Caudate nucleus (tissue), 63 donors: ENCODE measurements at places on chromosomes 16 and 17.

DNA sequence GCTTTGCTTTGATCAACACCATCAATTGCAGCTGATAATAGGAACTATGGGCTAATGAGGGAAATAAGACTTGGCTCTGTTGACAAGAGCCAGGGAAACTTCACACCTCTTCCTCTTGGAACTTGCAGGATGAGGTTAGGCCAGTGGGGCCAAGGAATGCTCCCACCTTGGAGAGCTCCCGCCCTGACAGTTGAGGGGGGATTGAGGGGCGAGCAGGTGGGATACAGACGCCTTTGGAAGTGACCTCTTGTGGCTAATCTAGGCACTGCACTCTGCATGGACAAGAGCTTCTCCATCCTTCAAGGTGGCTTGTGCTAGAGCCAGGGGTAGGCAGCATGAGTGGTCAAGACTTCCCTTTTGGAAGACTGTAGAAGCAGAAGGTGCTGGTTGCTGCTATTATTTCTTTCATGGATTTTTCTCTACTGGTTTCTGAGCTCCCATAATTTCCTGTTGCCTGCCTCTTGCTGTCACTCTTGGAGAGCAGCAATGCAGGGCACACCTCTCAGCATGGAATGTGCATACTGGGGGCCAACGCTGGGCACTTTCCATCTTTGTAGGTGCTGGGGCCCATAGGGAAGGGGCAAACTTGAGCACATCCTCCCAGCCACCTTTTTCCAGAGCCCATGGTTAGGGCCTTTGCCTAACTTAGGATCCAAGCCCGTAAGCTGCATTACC is 2.3 kb upstream of the PHF12 start:
- peak; percentile 42 for DNase-seq

- no peak for DNase-seq
Observed at GRCh38 chr16:88526008-88526905, 43.9 kb upstream of the ZC3H18 start.

GRCh38 chr17:14058051-14058450 is 11.3 kb upstream of the COX10 start:
- DNase-seq = no peak

DNA sequence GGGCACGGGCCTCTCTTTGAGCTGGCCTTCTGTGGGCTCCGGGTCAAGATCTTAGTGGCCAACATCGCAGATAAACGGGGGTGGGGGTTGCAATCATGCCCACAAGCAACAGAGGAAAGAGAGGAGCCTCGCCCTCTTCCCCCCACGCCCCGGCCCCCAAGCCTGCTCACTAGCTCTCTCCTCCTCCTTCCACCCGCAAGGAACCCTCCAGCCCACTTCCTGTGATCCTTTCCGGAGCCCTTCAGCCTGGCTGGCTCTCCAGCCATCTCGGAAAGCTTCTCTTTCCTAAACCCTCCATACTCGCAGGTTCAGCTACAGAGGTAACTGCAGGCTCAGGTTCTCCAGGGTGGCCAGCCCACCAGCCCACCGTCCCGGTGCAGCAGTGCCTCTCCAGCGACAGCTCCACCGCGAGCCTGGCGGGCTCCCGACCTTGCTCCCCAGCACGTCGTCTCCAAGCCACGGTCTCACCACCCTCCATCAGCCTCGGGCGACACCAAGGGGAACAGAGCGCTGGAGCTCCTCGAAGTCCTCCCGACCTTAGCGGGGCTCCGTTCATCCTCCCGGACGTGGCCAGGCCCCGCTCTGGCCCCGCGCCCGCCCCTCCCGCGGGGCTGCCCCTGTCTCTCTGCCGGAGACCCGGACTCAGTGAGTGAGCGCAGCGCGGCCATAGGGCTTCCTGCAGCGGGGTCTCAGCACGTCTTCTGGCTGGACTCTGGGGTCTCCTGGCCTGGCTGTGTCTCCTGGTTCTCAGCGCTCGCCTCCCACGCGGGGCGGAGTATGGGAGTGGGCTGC is 12.9 kb upstream of the ODF4 start:
- DNase-seq = no peak

- peak; percentile 25 for DNase-seq
Observed at GRCh38 chr16:89093602-89094251, at the start of gene ACSF3. TSS of gene ACSF3 (plus strand) at chr16:89093852. CDS start at chr16:89100682, 6,830 bp downstream.

DNA sequence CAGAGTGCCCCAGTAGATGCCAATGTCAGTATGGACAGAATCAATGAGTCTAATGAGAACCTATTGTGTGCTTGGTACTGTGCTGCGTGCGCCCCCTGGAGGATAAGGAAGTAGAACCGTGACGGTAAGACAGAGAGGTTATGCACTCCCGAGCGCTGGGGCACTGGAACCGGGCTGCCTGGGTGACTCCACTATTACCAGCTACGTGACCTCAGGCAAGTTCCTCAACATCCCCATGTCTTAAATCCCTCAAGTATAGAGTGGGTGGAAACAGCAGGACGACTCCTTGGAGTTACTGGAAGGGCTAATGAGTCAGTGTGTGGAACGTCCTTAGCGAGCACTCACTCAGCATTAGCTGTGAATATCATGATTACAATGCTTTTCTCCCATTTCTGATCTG is 16.2 kb downstream of the CHST4 start:
- no peak for DNase-seq

DNA sequence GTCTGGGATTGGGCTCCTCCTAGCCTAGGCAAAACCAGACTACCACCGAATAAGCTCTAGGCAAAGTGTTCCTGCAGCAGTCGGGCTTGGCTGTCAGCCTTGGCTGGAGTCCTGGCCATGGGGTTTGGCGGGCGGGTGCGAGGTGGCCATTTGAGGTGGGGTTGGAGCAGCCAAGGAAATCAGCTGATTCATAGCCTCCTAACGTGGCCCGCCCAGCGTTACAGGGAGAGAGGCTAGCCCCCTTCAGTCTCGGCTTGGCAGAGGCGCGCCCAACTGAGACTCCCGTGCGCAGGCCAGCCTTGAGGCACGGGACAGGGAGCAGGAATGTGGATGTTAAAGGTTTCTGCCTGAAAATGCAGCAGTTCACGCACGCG is 1.9 kb downstream of the PMP22 start:
- DNase-seq = peak; percentile 57

DNA sequence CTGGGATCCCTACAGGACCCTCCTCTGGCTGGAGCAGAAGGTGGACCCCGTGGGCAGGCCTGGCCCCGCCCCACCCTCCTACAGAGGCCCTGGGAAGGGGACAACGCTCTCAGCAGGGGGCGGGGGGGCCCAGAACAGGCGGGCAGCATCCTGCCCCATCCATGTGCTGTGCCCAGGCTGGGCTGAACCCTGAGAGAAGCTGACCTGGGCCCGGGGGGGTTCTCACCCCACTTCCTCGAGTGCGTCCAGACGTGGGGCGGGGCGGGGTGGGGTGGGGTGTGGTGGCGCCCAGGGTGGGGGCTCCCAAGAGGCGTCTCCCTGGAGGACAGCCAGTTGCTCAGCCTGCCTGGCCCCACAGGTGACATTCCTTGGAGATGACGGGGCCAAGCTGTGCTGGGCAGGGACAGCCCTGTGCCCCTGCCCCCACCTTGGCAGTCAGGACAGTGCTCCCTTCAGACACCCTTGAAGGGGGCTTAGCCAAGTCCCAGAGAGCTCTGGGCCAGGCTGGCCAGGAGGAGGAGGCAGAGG is 390 bp upstream of the UNC13D start:
- DNase-seq = no peak

- no peak for DNase-seq
Observed at GRCh38 chr16:67459861-67460150, 21.2 kb downstream of the ATP6V0D1 start.

DNA sequence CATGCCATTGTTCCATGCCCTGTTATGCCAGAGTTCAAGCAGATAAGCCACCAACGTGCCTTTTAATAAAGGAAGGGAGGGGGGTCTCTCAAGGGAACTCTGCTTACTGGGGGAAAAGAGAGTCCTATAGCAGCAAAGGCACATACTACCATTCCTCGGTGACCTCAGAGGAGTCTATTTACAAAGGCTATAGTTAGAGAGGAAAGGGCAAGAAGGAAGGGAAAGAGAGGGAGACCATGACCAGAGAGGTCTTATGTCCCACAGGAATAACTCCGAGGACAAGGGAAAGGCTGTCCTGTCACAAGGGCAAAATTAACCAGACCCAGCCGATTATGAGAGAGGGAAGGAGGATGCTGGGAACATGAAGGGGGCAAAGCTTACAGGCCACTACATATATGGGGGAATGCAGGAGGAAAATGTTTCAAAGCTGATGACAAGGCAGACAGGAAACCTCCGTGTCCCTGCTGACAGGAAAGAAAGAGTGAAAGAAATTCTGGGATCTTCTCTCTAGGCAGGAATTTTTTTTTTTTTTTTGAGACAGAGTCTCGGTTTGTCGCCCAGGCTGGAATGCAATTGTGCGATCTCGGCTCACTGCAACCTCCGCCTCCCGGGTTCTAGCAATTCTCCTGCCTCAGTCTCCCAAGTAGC is 51.5 kb downstream of the HIC1 start:
- no peak for DNase-seq

GRCh38 chr17:80827646-80828643 is 163.7 kb upstream of the CHMP6 start:
- DNase-seq = no peak

DNA sequence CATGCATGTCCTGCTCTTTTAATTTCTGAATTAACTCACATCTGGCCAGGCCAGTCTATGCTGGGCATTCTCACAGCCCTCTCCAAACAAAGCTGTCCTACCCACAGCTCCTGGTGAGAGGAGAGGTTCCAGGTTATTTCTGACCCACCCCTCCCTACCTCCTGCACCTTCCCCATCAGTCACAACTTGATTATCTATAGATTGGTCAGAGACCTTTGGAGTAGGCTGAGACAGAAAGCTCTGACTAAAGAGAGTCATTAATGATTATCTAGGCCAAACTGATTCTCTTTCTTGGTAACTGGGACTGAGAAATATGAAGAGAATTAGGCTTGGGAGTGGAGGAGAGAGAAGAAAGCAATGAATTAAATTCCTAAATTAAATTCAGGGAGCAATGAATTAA is 1.4 kb upstream of the KRT222 start:
- DNase-seq = no peak

GRCh38 chr17:50425682-50426471 is at the start of gene ACSF2:
TSS of gene ACSF2 (plus strand) at chr17:50426218. CDS start at chr17:50426262, 44 bp downstream.
- DNase-seq = no peak

- DNase-seq = peak; percentile 56
Observed at GRCh38 chr16:29943846-29944799, 17.8 kb upstream of the TMEM219 start.

GRCh38 chr17:9907131-9907530 is 2.1 kb upstream of the RCVRN start:
- no peak for DNase-seq

DNA sequence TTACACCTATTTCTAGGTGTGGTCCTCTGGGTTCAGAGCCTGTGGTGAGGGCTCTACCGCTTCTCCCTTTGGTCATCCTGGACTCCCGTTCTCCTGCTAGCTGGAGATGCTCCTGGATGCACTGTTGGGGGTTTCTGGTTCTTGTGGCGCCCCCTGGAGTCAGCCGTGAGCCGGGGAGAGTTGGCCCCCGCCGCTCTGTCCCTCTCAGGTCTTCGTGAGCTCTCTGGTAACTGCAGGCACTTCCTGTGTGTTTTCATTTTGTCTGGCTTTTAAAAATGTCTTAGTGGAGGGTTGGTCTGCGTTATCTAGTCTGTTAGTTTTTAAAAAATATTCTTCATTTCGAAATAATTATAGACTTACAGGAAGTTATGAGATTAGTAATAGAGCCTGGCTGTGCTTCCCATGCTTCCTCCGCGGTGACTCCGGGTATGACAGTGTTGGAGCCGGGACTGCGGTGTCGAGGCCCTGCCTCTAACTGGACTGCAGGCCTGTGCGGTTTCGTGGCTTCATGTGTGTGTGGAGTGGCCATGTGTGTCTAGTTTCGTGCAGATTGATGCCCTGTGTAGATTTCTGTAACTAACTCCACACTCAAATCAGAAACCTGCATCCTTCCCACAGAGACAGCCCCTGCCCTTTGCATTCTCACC is 78.0 kb upstream of the ZNF750 start:
- DNase-seq = no peak

DNA sequence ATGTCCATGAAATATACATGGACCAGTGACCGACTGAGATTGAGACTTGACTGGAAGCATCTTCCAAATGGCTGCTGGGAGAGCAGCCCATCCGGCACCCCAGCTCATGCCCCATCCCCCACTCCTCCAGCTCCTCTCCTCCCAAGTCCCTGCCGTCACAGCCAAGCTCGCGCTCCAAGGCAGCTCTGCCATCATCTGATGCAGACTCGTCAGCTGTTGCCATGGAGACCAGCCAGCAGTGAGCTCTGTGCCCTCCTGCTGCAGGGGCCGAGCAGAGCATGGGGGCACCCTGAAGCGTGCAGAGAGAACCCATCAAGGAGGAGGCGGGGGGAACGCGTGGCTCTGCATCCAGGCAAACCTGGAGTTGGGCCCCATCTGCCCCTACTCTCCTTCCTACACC is 74.5 kb upstream of the TNRC6C start:
- peak; percentile 92 for DNase-seq

- DNase-seq = no peak
Observed at GRCh38 chr17:81324851-81325713, 30.0 kb upstream of the SLC38A10 start.

DNA sequence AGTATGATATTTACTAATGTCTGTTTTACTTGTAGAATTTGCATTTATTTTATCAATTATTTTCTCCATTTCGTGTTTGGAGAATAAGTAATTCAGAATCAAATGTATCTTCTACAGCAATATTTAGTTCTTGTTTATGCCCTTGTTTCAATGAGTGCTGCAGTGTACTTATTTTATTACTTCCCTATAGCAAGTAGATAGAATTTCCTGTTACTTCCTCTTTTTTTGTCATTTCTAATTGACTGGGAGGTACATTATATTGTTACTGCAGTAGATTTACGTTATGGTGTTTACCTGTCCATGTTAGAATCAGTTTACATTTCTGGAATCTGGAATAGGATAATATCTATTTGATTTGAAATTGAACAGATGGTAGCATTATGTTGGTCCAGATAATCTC is 71.2 kb downstream of the OMG start:
- no peak for DNase-seq

- DNase-seq = no peak
Observed at GRCh38 chr17:82400830-82401229, 17.3 kb upstream of the HEXD start.

DNA sequence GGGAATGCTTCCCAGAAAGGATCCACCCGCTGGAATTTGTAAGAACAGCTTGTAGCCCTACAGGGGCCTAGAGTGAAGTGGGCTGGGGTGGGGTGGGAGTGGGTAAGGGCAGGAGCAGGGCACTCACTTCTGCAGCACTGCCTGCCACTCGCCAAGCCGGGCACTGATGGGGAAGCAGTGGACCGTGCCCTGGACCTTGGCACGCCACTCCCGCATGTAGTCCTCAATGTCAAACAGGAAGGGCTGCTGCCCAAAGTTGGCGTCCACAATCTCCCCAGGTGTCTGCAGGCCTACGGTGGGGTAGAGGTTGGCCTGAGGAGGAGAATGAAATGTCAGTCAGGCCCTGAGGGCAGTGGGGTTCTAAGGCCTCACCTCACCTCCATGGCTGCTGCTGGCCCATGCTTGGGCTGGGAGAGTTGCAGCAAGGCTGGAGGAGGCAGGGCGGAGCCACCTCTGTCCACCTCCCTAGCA is 15.7 kb upstream of the GFOD2 start:
- DNase-seq = no peak
